ENCODE measurements at places on chromosomes 3 and 15.

DNA sequence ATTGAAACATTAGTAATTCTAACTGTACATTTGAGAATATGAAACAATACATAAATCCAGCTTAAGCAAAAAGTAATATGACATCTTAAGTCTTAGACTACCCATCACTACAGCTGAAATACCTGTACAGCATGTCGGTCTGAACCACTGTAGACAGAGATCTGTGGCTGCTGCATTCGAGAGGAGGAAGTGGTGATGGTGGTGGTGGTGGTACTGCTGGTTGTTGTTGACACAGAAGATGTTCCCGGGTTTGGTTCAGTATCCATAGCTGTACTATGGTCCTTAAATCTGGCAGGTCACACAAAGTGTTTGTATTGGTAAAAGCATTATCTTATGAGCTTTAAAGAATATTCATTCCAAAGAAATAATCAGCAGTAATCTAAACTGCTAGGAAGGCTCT is 2.9 kb downstream of the PHC3 start:
- no peak for DNase-seq

- no peak for DNase-seq
Measured at GRCh38 chr3:150878996-150879575, 26.2 kb downstream of the MINDY4B start.

DNA sequence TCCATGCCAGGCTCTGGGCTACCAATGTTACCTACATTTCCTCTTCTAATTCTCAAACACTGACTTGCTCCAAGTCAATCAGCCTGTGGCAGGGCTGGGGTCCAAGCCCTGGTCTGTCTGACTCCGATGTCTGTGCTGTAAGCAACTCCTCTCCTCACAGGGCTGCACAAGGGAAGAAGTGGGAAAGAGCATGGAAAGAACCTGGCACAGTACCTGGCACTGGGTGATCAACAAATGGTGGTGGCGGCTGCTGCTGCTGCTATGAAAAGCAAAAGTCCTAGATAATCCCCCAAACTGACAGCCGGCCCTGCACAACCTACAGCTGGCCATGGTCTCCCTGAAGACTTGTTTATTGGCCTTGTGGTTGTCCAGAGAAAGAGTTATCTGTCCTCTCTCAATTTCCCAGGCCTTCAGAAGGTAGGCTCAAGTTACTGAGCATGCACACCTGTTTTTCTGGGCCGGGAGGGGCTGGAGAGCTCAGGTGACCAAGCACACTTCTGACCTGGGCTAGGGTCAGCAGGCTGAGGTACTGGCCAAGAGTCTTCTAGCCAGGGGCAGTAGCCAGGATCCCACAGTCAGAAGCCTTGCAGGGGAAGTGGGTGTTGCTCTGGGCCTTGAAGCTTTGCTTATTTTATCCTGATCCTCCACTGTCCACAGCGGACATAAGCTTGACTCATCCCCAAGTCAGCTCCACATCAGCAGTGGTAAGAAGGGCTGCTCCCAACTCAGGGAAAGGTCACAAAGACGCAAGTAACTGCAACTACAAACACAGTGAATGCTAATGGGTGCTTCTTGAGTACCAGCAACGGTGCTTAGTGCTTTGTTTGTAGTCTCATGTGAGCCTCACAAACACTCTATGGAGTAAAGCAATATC is 35.3 kb upstream of the KY start:
- no peak for DNase-seq

GRCh38 chr3:97820780-97821179 is 1.0 kb upstream of the CRYBG3 start:
- no peak for DNase-seq

DNA sequence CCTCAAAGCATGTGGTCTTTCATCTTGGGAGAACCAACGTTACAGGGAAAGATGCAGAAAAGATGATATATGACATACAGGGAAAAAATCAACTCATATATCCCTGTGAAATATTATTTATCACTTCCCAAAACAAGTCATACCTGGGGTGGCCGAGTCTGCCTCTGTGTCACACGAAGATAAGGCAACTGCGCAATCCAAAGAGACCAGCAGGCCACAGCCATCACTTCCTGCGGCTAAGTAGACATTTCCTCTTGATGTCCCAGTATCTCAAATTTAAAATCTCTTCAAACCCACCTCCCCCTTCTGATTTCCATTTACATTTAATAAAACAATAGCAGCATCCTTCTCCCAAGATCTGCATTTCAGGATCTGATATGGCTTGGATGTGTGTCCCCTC is 71.5 kb downstream of the IGF2BP2 start:
- no peak for DNase-seq

GRCh38 chr3:54366839-54367238 is 244.5 kb downstream of the CACNA2D3 start:
- DNase-seq = no peak

DNA sequence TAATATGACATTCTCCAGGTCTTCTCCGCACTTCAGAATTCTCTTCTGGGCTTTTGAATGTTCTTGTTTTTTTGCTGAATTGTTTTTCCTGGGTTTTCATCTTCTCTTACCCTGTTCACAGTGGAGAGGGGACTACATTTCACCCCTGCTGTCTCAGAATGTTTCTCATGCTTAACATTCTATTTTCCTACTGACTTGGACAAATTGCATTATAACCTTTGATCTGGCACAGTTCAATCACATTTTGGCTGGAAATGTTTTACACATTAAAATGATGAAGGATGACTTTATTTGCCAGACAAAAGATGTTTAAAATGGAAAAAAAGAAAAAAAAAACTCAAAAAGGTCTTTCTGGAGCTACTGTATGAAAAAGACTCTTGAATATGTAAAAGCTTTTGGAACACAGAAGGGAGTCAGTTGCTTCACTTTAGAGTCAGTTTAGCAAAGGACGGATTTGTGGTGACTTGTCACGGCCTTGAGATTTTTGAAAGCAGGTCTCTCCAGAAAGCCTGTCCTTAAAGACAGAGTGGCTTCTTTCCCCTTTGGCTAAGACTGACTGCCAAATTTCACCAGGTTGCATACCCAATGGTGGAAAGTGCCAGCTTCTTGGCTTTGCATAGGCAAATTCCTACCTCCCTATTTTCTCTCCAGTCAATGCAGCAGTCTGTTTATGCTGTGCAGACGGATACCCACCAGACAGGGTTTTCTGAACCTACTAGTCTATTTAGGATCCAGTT is 401.0 kb upstream of the TBL1XR1 start:
- DNase-seq = no peak

DNA sequence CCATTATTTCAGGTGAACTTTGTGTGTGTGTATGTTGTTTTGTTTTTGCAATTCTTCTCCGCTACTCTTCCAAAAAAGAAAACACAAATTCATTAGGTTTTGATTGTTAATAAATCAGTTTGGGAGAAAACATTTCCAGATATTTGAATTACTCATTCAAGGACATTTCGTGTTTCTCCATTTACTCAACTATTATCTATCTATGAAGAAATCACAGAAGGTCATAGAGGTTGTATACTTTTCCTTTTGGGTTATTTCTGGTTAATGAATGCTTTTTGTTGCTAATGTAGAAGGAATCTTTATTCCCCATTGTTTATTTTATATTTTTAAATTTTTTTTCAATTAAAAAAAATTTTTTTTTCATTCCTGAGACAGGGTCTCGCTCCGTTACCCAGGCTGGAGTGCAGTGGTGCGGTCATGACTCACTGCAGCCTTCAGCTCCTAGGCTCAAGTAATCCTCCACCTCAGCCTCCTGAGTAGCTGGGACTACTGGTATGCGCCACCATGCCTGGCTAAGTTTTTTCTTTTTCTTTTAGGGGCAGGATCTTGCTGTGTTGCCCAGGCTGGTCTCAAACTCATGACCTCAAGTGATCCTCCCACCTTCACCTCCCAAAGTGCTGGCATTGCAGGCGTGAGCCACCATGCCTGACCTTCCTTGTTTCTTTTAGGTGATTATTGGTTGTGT is 28.4 kb downstream of the IGF1R start:
- DNase-seq = no peak

DNA sequence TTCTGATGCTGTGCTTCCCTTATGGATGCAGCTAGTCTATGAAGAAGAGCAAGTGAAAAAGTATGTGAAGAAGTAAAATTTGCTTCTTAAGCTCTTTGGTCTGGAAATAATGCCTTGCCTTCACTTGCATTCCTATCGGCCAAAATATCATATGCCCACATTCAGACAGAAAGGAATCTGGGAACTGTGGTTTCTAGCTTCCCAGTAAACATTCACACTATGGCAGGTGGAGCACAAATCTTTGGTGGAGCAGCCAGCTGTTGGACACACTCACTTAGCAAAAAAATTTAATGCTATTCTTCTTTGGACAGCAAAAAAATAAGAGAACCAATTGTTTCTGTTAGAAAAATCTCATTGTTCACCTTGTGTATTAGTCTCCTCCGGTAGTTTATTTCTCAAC is 12.3 kb upstream of the COL6A6 start:
- DNase-seq = no peak

GRCh38 chr3:37477275-37477674 is 302.9 kb upstream of the LRRFIP2 start:
- DNase-seq = no peak

DNA sequence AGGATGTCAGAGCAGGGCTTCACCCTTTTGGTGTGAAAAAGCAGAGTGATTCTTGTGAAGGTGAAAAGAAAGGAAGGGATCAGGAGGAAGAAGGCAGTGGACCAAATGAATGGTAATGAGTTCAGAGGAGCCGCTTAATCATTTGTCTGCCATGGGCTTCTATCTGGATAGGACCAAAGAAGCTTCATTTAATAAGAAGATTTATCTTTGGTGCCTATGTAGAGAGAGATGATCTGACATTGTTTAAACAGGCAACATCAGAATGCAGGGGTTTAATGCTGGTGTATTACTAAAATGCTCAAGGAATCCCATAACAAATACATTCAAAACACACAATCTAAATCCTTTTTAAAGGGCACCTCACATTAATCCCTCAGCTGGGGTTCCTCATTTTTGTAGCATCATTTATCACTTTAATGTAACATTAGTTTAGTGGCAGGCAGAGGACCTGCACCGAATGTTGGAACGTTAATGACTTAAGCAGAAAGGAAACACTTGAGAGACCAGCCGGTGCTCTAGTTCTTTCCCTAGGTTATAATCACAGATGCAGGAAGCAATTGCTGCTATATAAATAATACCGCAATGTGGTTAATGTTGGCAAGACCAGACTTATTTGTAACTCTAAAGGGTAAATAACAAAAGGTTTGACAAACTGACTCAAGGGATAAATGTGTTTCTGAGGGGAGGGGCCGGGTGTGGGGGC is 27.9 kb upstream of the IL1RAP start:
- no peak for DNase-seq

- DNase-seq = no peak
Measured at GRCh38 chr3:38548154-38548931, 52.2 kb downstream of the EXOG start.

DNA sequence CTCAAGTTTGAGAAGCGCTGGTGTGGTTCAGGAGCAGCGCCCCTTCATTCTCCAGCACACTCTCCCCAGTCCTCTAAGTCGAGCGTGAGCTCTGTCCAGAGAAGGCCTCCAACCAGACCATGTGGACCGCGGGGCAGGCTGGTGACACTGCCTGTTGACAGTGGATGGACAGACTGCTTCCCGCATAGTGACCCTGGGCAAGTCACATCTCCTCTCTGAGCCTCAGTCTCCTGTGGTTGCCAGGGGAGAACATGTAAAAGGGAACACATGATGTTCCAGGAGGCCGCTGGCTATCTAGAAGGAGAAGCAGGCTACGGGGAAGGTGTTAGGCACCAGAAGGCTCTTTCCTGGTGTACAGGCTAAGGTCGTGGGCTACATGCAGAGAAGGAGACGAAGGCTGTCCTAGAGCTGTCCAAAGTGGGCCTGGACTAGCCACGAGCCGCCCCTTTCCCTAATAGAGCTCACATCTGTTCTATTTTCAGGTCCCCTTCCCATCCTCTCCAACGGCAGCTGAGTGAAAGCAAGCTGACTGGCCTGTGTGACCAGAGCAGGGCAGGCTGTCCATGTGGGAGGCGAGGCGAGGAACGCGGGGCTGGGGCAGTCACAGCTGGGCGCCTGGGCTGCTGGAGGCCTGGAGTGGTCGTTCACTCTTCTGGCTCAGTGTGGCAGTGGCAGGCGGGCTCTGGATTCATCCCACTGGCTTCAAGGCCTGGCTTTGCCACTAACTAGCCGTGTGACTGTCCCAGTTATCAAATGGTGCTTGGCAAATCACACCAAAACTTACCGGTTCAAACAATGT is 11.1 kb downstream of the ISG20 start:
- DNase-seq = no peak

- no peak for DNase-seq
Measured at GRCh38 chr3:191435981-191436380, 25.0 kb upstream of the PYDC2 start.

GRCh38 chr3:33044676-33045075 is 52.3 kb downstream of the GLB1 start:
- no peak for DNase-seq

DNA sequence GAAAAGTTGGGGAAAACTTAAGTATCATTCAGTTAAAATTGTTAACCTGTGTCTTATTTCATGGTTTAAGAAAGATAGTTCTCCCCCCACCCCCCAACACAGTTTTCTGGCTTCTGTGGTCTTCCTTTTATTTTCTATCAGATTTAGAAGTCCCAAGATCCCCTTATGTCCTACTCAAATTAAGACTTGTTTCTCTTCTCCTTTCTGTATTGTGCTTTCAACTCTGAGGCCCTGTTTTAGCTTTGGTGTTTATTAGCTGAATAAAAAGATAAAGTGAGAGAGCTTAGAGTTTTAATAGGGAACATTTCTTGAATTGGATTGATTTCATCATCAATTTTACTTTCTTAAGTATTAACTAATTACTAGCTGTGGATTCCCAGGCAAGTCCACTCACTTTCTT is 62.6 kb downstream of the AKAP13 start:
- DNase-seq = no peak

GRCh38 chr3:31014317-31015040 is 120.0 kb upstream of the GADL1 start:
- DNase-seq = no peak

DNA sequence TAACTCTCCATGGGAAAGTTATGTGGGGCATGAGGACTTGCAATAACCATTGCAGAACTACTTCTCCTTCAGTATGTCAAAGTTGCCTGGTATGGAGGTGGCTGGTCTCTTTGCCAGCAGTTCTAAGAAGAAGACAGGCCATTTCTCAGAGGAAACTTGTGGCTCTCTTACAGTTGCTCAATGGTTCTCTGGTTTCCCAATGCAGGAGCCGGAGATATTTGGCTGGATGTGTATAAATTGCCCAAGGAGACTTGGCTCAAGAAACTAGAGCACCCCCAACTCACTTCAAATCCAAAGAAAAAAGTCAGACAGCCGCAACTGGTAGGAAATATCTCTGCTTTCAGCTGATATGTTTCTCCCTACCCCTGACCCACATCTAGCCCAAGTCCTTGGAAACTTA is 24.2 kb downstream of the WDR93 start:
- DNase-seq = no peak

Measured in neural crest cell (in vitro differentiated cells).